HT1080 (cell line): ENCODE measurements at places on chromosomes 13 and 19. TPM values are rescaled to one million over a fixed set of nuclear protein-coding genes. Genes with fewer than 3 reads are reported as not detected.

RGL3 gene
- not detected in 2 replicates for total RNA-seq

SIGLECL1 gene
- not detected in 2 replicates for total RNA-seq

PEAK3 gene
- 0.03 and 0.35 TPM in 2 replicates for total RNA-seq

DKKL1 gene
- total RNA-seq, result not detected in 2 replicates
